Retinal pigment epithelial cell (primary cell): ENCODE measurements at places on chromosomes 1 and 21.

- DNase-seq, result no peak
Observed at GRCh38 chr1:95233319-95233736, 682 bp upstream of the RWDD3 start.

GRCh38 chr1:16032388-16033102 is 10.7 kb downstream of the CLCNKA start:
- no peak for DNase-seq

DNA sequence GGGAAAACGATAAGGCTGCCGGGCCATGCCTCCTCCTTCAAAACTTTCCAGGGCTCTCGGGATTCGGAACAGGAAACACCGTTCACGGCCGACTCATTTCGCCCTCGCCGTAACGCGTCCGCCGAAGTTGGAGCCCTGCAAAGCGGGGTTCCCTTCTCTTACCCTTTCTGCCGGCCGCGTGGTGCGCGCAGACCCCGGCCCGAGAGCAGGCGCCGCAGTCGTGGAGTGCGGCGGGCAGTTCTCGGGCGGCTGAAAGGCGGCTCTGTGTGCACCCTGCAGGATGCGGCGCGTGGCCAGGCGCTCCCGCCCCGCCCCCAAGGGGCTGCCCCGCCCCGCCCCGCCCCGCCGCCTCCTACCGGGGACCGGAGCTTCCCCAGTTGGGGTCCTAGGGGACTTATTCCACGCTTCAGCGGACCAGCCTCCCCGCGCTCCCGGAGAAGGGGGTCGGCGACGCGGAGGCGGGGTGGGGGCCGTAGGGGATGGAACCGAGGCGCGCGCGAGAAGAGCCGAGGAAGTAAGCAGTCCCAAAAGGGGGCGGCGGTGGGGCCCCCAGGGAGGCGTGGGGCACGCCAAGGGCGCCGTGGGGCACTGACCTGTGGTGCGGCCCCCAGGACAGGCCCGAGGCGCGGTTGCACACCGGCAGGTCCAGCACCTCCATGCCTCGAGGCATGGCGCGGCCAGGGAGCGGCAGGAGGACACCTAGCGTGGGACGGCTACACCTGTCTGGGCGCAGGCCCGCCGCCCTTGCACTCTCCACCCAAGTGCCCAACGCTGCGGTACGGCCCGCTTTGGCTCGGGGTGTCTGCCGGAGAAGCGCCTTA is at the start of gene MCOLN2:
Gene MCOLN2, minus strand, starts transcription at position 268 of the 821 bp plus-strand sequence. Its CDS starts 241 bp downstream, at position 27.
- DNase-seq, result no peak

DNA sequence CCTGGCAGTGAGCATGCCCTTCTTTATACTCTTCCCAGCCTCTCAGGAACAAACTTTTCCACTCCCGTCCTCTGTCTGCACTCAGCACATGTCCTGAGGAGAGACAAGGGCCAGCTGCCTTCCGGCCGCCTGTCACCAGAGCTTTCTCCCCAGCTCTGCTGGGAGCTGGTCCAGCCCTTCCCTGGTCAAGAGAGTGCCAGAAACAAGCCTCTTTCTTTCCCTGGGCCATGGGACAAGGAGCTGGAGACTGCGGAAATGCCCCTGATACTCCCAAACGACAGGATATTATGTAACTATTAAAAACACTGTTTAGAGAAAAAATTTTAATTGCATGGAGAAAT is 10.4 kb downstream of the LAMB3 start:
- DNase-seq, result no peak

DNA sequence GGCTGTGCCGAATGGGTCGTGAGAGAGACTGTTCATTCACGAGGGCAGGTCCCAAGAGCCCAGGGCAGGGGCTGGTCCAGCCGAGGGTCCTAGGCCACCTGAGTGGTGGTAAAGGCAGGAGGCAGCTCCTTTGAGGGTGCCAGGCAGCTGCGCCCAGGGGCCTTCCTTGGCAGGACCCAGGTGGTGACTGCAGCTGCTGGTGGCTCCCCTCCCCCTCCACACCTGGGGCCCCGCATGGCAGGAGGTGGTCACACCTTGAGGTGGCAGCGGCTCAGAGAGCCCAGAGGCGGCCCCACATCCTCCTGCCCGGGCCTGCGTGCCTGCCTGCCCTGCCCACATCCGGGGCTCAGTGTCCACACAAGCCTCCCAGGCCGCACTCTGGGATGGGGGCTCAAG is 9.8 kb upstream of the PLCH2 start:
- no peak for DNase-seq

DNA sequence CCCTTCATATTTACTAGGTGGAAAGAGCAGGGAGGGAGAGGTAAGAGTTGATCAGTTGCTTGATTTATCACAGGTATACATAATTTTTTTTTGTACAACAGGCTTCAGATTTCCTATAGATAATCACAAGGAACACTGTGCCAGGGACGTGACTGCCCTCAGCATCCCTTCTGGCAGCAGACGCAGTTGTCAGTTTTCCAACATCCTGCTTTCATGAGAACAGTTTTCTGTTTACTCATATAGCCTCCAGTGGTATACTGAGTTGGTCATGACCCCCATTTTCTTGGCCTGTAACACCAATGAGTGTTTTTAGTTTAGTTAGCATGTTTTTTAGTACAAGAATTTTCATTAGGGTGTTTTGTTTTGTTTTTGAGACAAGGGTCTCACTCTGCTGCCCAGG is 37.9 kb upstream of the PTPRF start:
- DNase-seq, result no peak

- DNase-seq, result no peak
Observed at GRCh38 chr1:201016211-201016651, 7.3 kb downstream of the KIF21B start.

- no peak for DNase-seq
Observed at GRCh38 chr1:152110365-152110859, 4.8 kb downstream of the TCHH start.

- no peak for DNase-seq
Observed at GRCh38 chr21:38097789-38098188, 159.0 kb upstream of the KCNJ15 start.

GRCh38 chr1:33346533-33346926 is 25.6 kb upstream of the A3GALT2 start:
- no peak for DNase-seq

DNA sequence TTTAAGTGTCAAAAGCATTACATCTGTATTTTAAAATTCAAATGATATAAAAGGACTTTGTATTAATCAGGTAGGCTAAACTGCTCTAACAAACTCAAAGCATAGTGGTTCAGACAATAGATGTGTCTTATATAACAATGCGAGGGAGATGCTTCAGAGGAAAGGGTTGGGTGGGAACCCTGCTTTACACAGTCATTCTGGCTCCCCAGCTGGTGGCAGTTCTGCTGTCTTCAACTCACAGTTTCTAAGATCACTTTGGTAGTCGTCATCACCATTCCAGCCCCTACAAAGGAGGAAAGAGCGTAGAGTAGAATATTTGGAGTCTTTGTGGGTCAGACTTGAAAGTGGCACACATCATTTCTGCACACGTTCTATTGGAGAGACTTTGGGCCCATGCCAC is 4.2 kb downstream of the PTGFRN start:
- DNase-seq, result no peak

GRCh38 chr1:59638231-59638711 is 176.5 kb upstream of the HOOK1 start:
- DNase-seq, result peak; percentile 94

DNA sequence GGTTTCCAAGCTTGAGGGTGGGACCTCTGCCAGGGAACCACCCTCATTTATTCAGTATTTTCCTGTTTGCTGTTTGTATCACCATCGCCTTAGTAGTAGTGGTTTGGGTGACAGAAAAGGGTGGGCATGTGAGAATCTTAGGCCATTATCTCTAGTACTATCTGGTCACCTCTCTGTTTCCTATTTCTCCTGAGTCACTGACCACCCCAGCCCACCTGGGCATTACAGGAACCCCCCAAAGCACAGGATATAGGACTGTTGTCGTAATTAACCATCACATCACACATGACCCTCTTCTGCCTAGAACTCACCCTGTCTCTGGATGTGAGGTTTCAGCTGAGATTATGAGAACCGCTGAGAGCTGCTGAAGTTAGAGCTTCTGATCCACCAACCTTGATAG is 60.4 kb downstream of the IL23R start:
- DNase-seq, result no peak

DNA sequence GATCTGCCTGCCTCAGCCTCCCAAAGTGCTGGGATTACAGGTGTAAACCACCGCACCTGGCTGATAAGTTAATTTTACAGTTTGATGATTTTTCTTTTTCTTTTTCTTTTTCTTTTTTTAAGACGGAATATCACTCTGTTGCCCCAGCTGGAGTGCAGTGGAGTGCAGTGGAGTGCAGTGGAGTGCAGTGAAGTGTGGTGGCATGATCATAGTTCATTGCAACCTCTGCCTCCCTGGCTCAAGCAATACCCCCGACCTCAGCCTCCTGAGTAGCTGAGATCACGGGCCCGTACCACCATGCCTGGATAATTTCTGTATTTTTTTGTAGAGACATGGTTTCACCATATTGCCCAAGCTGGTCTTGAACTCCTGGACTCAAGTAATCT is 84.4 kb upstream of the CXADR start:
- no peak for DNase-seq

DNA sequence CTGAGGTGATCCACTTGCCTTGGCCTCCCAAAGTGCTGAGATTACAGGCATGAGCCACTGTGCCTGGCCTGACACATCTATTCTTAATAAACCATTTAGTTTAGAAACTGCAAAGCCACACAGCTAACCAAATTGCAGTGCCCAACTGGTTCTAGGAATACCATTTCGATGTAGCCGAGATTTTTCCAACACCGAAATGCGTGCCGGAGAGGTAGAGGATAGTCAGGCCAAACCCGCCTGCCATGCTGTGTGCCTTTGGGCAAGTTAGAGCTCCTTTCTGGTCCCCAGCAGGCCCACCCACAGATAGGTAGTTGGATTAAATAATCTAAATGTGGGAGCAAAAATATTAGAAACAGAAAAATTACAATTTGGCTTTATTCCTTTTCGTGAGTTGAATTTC is 254.4 kb downstream of the FOXD2 start:
- DNase-seq, result no peak

DNA sequence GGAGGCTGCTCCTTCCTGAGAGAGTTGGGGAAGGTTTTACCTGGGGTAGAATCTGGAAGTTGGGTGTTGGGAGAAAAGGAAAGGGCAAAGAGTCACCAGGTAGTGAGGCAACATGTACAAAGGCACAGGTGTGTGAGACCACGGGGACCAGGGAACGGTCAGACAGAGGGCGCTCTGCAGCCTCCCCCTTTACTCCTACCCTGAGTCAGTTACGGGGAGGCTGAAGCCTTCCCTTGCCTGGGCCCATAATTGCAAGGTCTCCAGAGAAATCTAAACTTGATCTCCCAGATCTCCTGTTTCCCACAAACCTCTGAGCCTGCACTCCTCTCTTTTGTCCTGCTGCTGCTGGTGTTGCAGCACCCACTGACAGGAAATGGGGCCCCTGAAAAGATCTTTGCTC is 22.0 kb downstream of the CCN1 start:
- DNase-seq, result no peak

- DNase-seq, result no peak
Observed at GRCh38 chr1:34911465-34911864, 18.0 kb downstream of the DLGAP3 start.

GRCh38 chr1:225835856-225836255 is 25.9 kb downstream of the EPHX1 start:
- DNase-seq, result no peak

DNA sequence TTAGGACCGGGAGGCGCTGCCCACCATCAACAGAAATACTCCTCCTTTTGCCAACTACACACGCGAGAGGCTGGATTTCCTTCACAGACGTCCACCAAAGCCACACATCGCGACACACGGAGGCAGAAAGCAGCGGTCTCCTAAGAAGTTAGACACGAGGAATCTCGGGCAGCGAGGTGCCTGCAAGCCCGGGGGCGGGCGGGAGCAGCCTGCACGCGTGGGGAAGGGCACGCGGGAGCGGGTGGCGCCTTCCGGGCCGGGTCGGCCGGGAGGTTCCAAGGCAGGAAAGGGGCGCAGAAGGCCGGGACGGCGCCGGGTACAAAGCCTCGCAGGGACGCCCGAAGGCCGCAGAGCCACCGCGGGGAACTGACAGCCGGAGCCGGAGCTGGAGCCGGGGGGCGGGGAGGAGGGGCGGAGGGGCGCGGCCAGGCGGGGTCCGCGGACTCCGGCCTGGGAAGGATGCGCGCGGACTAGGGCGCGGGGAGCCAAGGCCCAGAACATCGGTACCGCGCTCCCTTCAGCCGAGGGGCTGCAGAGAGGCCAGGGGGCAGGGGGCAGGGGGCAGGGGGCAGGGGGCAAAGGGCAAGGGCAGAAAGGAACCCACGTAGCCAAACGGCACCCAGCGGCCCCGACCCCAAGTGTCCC is 722 bp downstream of the NPHP4 start:
- no peak for DNase-seq

DNA sequence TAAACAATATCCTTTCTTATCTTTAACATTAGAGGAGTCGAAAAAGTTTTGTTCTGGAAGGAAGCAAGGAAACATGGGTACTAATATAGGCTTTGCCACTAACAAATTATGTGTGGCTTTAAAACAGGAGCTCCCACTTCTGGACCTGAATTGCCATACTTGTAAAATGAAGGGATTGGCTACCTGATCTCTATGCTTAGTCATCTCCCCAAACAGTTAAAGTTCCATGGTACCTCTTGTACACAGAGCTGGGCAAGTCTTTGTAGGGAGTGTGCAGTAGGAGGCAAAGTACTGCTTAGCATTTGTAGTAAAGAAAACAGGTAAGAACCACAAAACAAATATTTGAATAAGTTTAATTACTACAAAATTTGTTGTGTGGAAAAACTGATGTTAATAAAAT is 81.3 kb downstream of the MAST2 start:
- DNase-seq, result no peak

GRCh38 chr1:161071886-161072371 is 2.2 kb upstream of the ARHGAP30 start:
- no peak for DNase-seq

DNA sequence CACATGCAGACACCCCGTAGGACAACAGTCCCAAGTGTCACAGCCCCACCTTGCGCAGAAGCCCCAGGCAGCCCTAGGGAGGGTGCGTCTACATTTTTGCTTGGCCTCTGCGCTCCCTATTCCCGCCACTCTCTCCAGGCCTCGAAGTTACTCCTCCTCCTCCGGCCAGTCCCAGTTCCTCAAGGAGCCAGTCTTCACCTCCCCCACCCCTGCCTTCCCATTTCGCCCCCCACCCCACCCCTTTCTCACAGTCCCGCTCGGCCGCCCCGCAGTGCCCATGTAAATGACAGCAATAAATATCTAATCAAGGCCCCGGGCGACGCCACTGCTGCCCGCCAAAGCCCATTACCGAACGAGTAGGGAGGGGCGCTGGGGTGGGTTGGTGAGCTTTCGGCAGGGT is 3.2 kb downstream of the DMBX1 start:
- DNase-seq, result no peak
